Dermis microvascular lymphatic vessel endothelial cell (primary cell): ENCODE measurements at places on chromosomes 4 and X. TPM values are rescaled to one million over a fixed set of nuclear protein-coding genes. Genes with fewer than 3 reads are reported as not detected.

DNA sequence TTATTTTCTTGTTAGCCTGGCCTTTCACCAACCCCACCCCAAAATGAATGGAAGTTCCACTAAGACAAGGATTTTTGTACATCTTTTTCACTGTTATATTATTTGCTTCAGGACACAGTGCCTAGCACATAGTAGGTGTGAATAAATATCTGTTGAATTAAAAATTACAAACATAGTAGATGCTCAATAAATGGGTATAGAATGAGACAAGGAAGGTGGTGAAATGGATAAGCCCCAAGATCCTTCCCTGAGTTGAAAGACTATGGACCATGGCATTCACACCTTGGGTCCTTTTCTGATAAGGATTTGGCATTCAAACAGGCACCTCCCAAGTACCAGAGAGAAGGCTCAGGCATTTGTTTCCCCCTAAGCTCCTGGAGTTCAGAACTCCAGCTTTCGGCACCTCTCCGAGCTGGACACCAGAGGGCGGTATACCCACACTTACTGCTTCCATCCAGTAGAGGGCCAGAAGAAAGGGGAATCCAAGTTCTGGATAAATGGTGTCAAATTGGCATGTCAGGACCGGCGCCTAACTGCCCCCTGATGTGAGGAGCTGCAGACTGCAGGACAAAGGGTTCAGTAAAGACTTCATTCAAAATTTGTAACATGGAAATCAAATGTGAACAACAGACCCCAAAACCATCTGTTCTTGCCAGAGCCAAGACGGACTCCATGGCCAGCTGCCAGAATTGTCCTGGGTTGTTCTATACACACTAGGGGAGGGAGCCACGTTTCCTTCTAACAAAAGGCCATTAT, 193.0 kb downstream of the GPC3 start:
- peak; percentile 58 for DNase-seq

DNA sequence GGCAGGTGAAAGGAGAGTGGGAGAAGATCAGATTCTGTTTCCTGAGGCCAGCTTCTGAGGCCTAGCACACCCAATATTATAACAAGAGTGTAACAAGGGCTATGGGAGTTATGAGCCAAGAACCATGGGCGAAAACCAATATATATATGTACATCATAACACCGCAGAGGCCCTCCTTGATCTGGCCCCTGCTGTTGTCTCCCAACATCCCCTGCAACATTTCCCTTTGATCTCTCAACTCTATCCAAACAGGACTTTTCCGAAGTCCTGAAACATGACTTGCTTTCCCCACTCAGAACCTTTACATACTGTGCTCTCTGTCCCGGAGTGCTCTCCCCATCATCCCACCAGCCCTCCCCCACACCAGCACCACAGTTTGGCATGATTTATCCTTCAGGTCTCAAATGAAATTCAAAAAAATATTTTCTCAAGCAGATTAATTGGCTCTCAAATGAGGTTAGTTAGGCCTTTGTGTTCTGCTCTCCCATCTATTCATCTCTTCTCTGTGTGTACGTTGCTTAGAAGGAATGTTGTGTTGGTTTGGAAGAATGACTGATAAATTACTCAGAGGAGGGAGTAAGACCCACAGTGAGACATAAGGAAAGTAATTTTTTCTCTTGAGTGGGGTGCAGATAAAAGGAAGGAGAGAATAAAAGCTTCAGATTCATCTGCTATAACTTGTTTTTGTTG, 58.1 kb upstream of the SMIM10 start:
- no peak for DNase-seq

DNA sequence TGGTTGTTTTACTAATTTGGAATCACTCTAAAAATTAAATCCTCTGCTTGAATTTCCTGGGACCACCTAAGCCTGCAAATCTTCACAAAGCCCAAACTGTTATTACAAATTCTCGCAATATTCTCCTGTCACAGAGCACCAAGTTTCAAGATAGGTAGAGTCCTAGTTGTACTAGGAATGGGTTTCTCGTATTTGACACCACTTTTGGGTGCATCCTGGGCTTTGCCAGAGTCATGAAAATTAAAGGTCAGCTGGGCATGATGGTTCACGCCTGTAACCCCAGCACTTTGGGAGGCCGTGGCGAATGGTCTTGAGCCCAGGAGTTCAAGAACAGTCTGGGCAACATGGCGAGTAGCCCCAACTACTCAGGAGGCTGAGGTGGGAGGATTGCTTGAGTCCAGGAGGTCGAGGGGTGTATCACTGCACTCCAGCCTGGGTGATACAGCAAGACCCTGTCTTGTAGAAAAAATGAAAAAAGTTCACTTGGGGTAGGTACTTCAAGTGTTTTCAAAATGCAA, 30.6 kb upstream of the MANBA start:
- no peak for DNase-seq

DNA sequence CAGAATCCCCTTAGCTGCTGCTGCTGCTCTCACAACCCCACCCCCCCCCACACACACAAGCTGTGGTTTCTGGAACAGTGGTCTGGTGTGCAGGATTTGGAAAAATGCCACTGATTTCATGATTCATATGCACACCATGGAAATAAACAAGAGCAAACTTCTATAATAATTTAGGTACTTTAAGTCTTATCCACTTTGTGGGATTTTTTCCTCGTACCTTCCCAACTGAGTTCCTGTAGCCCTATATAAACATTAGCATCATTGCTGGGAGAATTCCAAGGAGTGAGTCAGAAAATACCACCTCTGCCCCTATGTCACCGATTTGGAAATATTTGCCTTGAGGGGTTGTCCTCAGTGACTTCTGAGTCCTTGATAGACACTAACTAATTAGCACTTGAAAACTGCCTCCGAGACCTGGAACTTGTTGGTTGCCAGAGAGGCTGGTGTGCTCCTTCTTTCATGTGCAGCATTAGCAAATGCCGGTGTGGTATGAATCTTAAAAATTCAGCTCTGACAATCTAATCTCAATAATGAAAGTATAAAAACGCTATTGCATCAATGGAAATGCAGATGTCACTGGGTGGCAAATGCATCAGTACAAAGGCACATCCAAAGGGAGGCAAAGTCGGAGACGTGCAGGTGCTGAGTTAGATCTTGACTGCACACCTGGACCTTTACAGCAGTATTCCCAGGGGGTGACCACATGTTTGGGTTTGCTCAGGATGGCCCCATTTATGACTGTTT, 61.8 kb downstream of the CPE start:
- DNase-seq, result no peak

DNA sequence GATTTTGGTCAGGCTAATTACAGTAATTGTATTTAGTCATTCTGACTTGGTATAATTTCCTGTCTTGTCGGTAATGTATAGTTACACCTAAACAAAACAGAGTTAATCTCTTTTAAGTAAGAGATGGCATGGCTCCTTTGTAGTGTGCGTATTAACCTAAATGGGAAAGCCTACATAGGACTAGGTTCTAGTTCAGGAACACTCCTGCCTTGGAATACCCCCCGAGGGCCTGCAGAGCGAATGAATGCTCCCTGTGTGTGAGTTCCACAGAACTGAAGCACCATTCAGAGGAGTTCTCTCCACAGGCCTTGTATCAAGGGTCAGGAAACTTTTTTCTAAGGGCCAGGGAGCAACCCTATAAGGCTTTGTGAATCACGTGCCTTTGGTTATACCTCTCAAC, 44.9 kb upstream of the STIM2 start:
- no peak for DNase-seq

- no peak for DNase-seq
Observed at GRCh38 chr4:156953951-156954350, 17.6 kb downstream of the PDGFC start.

The DIAPH2 gene
- total RNA-seq, result 16.2 and 17.8 TPM in 2 replicates

The PABPC1L2A gene
- not detected in 2 replicates for total RNA-seq

The SORBS2 gene
- 86.1 and 148 TPM in 2 replicates for total RNA-seq

The FMR1NB gene
- total RNA-seq, result not detected in 2 replicates

The FHL1 gene
- 90.6 and 148 TPM in 2 replicates for total RNA-seq
